ENCODE measurements at places on chromosomes 12 and 14. TPM values are rescaled to one million over a fixed set of nuclear protein-coding genes. Genes with fewer than 3 reads are reported as not detected.

- DNase-seq, result no peak
Observed at GRCh38 chr14:99440278-99440677, 40.4 kb downstream of the SETD3 start.

The TBX3 gene
- 27.2 TPM for total RNA-seq

- no peak for DNase-seq
Observed at GRCh38 chr14:53144244-53144643, 8.9 kb downstream of the DDHD1 start.

DNA sequence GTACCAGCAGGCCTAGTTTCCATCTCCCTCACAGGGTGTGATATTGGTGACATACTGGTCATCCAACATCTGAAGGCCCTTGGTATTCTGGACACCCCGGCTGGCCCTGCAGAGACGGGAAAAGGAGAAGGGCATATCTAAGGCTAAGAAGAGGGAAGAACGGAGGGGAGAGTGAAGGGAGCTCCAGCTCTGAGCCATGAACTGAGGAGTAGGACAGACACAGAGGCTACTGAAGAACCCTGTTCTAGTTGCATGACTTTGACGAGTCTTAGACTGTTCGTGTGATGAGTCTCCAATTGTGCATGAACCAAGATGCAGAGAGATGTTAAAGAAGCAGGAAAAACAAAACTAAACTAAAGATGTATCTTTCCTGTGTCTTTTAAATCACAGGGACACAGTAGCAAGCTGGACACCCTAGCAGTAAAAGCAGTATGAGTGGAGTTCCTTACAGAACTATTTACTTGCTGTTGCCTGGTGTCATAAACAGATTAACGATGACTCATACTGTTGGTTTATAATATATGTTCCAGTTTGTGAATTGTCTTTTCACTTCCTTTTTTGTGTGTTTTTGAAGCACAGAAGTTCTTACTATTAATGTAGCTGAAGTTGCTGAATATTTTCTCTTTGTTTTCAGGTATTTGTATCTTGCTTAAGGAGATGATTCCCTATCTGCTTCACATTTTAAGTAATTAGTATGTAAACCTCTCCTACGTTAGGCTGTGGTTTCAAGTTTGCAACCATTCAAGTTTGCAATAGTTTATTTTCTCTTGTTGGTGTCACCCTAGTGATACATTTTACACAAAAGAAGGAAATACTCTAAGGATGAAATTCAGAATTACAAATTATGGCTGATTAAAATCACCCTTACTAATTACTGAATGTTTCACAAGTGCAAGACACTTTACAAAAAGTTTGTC, 15.7 kb downstream of the FAR2 start:
- DNase-seq, result no peak

- DNase-seq, result no peak
Observed at GRCh38 chr12:116136340-116136739, 141.2 kb downstream of the MED13L start.

The ZNF84 gene
- total RNA-seq, result 18.7 TPM

The CCDC60 gene
- not detected for total RNA-seq

The OR6C2 gene
- not detected for total RNA-seq

The SYCP3 gene
- not detected for total RNA-seq

DNA sequence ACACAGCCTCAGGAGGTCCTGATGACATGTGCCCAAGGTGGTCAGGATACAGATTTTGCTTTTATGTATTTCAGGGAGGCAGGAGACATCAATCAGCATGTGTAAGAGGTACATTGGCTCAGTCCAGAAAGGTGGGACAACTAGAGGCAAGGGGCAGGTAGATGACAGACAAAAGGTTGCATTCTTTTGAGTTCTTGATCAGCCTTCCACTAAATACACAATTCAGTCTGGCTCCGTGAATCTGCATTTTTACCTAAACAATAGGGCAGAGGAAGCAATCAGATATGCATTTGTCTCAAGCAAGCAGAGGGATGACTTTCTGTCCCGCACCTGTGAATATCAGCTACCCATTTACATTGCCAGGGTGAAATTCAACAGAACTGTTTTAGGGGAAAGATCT, 178.6 kb downstream of the KSR2 start:
- DNase-seq, result no peak

DNA sequence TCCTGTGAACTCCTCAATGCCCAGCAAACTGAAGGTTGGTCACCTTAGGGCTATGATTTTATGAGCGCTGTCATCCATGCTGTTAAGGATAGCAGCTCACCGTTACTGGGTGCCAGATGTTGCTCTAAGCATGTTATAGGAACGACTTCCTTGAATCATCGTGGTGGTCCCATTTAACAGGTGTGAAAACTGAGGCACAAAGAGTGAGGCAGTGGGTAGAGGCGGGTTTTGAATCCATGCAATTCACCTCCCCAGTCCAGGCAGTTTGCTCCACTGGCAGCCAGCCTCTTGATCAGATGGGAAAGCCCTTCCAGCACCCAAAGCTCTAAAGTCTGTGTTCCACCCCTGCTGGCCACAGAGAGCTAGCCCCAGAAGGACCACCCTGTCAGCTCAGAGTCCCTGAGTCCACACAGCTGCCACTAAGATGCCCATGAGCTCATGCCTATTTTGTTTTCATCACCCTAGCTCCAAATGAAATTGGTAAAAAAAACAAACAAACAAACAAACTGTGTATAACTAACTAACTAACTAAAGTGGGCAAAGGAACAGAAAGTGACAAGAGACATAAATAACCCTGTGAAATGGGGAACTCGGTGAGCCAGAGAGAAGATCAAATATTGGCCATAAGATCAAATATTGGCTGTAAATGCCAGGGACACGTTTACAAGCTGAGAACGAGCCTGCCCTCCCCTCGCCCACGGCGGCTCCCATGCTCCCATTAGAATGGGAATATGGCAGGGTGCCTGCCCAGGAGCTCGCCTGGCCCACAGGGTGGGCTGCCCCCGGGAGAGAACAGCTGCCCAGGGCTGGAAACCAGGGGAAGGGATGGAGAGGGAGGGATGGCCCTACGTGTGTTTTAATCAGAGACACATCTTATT, 72.3 kb upstream of the RFLNA start:
- DNase-seq, result no peak

The BDKRB1 gene
- not detected for total RNA-seq

DNA sequence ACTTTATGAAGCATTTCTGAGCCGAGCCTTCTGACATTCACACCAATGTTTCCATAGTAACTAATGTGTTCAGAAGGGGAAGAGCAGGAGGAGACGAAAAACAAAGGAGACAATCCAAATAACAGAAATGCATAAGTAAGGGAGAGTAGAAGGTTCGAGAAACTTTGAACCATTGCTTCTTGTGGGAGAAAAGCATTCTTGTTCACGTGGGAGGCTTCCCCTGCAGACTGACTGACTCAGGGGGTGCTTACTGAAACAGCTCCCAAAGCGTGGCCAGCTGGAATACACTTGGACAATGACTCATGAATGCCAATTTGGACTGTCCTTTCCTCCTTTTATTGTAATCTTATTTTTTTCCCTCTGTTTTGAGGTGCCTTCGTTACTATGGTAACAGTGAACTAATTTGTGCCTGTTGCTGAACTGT, 73.9 kb downstream of the NEDD1 start:
- DNase-seq, result no peak

The FCF1 gene
- total RNA-seq, result 42.7 TPM

- DNase-seq, result no peak
Observed at GRCh38 chr14:37603688-37604251, 8.3 kb downstream of the TTC6 start.

- no peak for DNase-seq
Observed at GRCh38 chr14:75168586-75169335, 7.7 kb downstream of the TMED10 start.

The IFNG-AS1 gene
- total RNA-seq, result 0.58 TPM

The PLBD1 gene
- total RNA-seq, result 29.1 TPM

DNA sequence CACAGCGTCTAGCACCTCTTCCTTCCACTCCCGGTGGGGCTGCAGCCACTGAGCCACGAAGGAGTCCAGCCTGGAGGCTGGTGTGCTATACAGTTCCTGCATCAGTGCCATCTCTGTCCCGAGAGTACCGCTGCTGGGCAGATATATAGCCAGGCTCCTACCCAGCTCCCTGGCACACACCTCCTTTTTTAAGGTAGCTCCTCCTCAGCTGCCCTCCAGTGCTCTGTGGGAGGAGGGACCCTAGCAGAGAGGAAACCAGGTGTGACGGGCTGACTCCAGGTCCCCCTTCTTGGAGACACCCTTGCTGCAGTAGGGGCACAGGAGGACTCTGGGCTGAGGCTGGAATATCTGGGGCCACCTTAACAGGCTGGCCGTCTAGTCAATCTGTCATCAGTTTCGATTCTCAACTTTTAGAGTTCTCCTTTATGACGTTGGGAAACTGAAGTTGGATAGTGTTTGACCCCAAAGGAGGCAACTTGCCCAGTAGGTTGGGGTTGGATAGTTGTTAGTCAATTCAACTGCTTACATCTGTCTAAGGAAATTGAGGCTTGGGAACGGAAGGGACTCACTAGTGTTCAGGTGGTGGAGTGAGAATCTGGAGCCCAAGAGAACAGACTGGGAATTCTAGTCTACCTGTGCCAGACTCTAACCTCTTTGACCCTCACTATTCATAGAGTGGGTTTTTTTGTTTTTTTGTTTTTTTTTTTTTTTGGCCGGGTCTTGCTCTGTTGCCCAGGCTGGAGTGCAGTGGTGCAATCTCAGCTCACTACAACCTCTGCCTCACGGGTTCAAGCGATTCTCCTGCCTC, at the start of gene OASL:
Gene OASL (minus strand): TSS at position 386 of the 808 bp plus-strand sequence. CDS start 275 bp downstream, at position 111.
- no peak for DNase-seq

GRCh38 chr12:104825408-104825807, 132.7 kb downstream of the SLC41A2 start:
- DNase-seq, result no peak

GRCh38 chr12:104692557-104693218, 235.9 kb downstream of the CHST11 start:
- no peak for DNase-seq

Measured in left ventricle myocardium inferior (tissue), 1 donor.